IMR-90 (cell line): ENCODE measurements at places on chromosomes 5 and 9.

DNA sequence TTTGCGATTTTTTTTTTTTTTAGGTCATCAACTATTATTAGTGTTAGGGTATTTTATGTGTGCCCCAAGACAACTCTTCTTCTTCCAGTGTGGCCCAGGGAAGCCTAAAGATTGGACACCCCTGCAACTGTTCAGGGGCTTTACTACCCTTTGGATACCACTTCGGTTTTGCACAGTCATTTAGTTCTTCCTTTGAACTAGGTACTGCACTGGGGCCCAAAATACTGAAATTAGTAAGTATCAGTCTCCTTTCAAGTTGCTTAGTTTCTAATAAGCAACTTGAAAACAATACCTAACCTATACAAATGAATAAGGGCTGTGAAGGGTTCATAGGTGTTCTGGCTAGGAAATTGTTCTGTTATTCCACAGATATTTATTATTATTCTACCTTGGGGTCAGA, 45.3 kb downstream of the CWC27 start:
- DNase-seq: no peak

DNA sequence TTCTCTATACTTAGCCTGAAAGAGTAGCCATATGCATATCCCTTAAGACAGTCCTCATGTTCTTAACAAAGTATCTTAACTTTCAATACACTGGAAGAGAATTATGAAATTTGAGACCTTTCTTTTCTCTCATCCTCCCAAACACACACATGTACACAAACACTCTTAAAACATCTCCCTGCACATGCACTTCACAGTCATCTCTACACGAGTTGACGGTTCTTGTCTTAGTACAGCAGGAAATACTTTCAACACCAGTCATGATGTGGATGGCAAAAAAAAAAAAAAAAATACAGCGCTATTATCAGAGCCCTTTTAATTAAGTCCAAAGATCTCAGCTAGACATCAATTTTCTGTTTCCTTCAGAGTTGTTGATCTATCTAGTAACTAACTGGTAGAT, 43.6 kb upstream of the PCSK1 start:
- peak; percentile 69 for DNase-seq

GRCh38 chr5:76736679-76737556, 21.0 kb downstream of the F2R start:
- no peak for DNase-seq

- no peak for DNase-seq
Measured at GRCh38 chr5:176389135-176390123, 878 bp downstream of the HIGD2A start.

GRCh38 chr5:10559871-10560270, 4.0 kb upstream of the ANKRD33B start:
- DNase-seq: no peak

DNA sequence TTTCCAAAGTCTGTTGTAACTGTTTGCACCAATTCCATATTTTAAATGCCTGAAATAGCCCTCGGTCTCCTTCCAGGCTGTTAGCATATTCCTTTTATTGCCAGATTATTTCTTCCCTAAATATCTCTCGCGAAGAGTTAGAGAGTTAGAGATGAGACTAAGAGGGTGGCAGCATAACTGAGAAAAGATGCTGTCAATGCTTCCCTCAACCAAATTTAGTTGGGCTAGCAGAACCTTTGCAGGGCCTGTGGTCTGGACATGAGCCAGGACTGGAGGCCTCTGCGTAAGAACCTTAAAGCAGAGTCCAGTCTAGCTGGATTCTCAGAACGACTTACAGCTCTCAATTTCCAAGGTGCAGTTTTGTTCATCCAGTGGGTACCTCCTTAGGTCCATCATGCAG, 135.9 kb downstream of the GABRB2 start:
- no peak for DNase-seq

DNA sequence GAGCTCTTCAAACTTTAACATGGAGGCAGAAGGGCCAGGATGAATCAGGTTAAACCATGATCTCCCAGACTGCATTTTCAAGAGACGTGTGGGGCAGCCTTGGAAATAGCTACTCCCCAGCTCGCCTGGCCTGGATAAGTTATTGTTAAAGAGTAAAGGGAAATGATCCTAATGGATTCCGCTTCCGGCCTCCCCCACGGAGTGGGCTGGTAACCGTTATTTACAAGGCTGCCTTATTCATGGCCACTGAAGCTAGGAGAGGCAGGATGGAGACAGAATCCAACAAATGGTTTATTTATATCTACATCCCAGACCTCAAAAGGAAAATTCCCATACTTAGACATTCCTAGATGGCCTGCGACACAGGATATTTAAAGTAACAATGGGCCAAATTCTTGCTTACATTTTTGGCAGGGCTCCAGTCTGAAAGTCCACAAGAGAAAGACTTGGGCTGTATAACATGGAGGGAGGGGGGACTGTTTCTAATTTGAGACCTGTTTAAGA, 27.9 kb downstream of the SPRY4 start:
- DNase-seq: peak; percentile 90

DNA sequence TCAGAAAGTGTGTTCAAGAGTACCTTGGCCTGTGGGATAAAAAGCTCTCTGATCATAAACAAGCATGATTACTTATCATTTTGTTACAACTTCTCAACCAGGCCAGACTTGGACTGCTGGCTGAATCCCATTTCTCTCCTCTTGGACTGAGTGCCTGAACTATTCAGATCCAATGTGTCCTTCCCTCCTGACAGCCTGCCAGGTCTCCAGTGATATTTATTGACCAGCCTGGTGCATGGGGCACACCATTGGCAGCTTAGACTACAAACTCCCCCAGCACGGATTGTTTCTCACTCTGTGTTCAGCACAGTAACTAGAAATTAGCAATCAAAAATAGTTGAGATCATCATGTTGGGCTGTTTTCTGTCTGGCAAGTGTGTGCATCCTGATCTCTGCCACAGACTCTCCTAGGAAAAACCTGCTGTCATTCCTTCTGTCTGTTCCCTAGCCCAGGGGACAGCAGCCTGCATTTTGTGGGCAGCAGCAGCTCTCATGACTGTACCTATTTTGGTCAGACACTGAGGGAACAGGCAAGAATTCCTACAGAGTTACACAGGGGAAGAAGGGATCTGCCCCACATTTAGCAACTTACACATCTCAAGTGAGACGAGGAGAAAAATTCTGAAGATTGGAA, 348.1 kb downstream of the ADAMTS6 start:
- DNase-seq: no peak

DNA sequence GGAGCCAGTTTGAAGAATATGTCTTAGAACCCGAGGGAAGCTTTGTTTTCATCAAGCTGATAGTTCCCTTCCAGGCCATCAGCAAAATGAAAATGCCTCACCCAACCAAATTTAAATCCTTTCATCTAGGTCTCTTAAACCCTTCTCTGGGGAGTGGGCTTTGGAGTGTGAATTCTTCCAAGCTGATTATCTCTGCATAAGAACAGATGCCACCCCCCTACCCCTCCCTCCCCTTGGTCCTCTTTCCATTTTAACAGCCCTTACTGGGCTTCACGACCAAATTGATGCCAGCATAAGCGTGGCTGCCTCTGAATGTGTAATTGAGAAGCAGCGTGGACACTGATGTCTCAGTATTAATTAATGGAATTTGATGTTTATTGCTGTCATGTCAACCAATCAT, 509.7 kb upstream of the CLINT1 start:
- no peak for DNase-seq

GRCh38 chr9:91954841-91955471, 4.9 kb upstream of the ROR2 start:
- peak; percentile 91 for DNase-seq

GRCh38 chr9:111648066-111648465, 13.3 kb upstream of the GNG10 start:
- peak; percentile 62 for DNase-seq

DNA sequence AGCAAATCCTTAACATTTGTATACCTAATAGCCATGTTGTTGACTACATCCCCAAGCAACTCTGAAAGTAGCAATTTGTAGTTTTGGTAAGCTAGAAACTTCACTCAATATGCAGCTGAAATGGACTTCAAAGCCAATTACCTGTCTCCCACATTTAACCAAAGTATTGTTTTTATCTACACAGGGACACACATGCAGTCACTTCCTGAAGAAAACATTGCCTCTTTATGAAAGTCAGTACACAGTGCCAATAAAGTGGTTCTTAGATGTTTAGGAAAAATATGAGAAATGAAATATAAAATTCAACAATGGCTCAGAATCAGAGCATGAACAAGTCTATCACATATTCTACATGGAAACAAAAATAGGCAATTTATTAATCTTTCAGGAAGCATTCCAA, 49.2 kb downstream of the OXCT1 start:
- no peak for DNase-seq

GRCh38 chr9:97591535-97591934, 41.6 kb downstream of the TSTD2 start:
- DNase-seq: no peak

DNA sequence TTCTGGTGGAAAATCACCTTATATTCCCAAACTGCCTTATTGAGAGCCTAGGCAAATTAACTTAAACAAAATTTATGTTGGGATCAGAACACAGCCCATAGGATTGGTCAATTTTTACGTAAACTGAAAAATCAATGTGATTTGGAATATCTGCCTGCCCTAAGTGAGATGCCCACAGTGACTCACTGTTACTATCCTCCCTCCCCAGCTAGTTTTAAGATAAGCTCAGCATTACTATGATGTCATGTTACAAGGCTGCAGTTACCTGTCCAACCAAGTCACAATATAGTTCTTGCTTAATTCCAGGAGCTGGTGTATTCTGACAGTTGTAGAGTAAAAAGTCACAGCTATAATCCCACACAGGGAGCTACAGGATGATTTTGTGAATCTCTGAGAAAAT, 23.1 kb downstream of the SKP1 start:
- DNase-seq: peak; percentile 38

GRCh38 chr9:87062746-87063145, 115.4 kb upstream of the GAS1 start:
- no peak for DNase-seq

GRCh38 chr5:73814233-73814846, 188.3 kb downstream of the ARHGEF28 start:
- DNase-seq: no peak

GRCh38 chr5:74028406-74028805, 402.4 kb downstream of the ARHGEF28 start:
- peak; percentile 18 for DNase-seq

GRCh38 chr9:136363949-136364748, 605 bp upstream of the DNLZ start:
- no peak for DNase-seq

- DNase-seq: no peak
Measured at GRCh38 chr9:19036611-19037010, 3.6 kb upstream of the SAXO1 start.

DNA sequence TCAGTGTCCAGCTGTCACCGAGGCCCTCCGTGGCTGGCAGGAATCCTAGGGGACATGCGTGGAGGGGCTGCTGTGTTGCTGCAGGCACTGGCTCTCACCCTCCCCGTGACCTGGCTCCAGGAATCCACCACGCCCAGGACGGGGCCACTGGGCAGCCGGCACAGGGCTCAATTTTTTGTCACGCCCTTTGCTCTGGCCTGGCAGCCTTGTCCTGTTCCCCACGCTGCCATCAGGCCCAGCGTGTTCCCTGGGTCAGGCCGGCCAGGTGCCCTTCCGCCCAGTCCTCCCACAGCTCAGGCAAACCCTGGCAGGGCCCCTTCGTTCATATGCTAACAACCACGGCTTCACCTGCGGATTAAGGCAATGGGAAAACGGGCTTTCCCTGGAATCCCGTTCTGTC, 37.3 kb downstream of the PROP1 start:
- no peak for DNase-seq

- no peak for DNase-seq
Measured at GRCh38 chr5:176836811-176837706, 26.7 kb downstream of the UNC5A start.

DNA sequence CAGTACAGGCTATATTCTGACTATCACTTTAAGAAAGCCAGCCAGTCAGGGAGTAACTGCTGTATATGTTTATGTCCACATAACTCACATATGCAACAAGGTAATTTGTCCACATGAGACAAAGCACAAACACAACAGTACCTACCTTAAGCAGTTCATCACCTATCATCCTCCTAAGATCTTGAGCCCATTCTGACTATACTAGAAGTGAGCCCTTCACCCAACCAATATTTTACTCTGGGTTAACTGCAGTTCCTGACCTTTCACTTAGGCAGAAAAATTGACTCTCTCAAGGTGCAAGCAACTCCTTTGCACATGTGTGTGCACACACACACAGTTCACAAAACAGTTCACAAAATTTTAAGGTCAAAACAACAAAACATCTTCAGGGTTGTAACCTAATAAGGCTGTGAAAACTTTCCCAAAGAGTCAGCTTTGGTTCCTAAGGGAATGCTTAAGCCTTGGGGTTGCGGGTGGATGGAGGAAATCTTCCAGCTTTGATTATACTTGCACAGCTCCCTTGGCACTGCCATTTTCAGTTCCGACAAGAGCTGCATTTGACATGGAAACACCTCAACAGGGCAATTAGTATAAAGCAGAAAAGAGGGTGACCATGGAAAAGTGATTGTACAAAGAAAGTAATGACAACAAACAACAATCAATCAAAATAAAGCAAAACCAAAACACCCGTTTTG, 215.3 kb downstream of the NFIB start:
- no peak for DNase-seq

GRCh38 chr9:37066139-37066725, 32.2 kb upstream of the PAX5 start:
- DNase-seq: no peak

GRCh38 chr5:73496984-73497457, 1.2 kb upstream of the BTF3 start:
- DNase-seq: peak; percentile 72

- peak; percentile 18 for DNase-seq
Measured at GRCh38 chr5:112822456-112822855, 38.6 kb upstream of the SRP19 start.

DNA sequence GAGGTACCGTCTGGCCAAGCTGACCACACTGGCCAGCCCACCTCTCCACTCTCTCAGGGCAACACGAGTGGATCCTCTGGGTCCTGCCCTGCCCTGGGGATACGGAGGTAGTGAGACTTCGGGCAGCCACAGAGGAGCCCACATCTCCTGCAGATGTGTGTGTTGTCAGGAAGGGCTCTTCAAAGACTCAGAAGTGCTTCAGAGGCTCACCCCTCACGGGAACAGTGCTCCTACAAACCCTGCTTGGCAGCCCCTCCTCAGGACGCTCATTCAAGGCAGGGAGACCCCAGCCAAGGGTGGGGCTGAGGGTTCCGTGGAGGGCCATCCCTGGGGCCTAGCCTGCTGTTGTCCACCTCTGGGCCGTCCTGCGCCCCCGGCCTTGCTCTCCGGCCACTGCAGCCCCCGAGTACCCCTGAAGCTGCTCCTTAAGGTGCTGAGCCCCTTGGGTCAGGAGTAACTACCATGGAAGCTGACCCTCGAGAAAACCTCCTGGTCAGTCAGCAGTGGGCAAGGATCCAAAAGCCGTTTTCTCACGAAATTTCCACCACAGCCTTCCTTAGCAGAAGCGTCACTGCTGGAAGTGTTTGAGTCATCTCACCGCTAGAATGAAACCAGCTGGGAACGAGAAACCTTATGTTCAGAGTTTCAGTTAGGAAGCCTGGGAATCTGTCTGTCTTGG, 23.2 kb upstream of the LRRC14B start:
- DNase-seq: peak; percentile 99

- DNase-seq: no peak
Measured at GRCh38 chr9:108039012-108039411, 549.4 kb upstream of the KLF4 start.

GRCh38 chr5:180639741-180640610, 9.4 kb downstream of the FLT4 start:
- DNase-seq: no peak
